GM23248 (cell line): ENCODE measurements at places on chromosomes 12 and 14.
A peak's percentile ranks its signal among the peaks of the same experiment; 100 is the strongest.

GRCh38 chr12:104886418-104887401 lies 71.4 kb downstream of the SLC41A2 start:
- DNase-seq = peak; percentile 50

DNA sequence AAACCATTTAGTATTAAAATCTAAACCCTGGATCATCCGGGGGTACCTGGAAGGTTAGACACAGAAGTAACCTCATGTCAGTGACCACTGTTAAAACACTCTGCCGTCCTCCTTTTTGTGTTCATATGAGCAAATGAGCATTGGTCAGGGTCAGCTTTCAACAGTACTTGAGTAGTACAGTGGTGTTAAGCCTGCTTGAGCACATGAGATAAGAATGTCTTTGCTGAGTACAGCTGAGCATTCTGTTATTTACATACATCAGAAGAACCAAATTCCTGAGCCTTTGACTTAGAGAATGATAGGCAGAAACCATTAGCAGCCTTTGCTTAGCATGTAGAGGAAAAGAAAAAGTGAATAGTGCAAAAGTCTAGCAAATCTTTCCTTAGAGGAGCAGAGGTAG lies 38.6 kb upstream of the LRTM2 start:
- DNase-seq = no peak

- peak; percentile 96 for DNase-seq
Observed at GRCh38 chr12:2084553-2085296, 31.9 kb downstream of the CACNA1C start.

- peak; percentile 69 for DNase-seq
Observed at GRCh38 chr12:9039397-9039977, 50.1 kb downstream of the KLRG1 start.

- DNase-seq = peak; percentile 45
Observed at GRCh38 chr12:85755760-85756159, 80.4 kb downstream of the RASSF9 start.

- DNase-seq = no peak
Observed at GRCh38 chr14:68926236-68926635, 52.9 kb downstream of the ACTN1 start.

GRCh38 chr12:57944313-57945023 lies 3.1 kb downstream of the ATP23 start:
- DNase-seq = no peak

DNA sequence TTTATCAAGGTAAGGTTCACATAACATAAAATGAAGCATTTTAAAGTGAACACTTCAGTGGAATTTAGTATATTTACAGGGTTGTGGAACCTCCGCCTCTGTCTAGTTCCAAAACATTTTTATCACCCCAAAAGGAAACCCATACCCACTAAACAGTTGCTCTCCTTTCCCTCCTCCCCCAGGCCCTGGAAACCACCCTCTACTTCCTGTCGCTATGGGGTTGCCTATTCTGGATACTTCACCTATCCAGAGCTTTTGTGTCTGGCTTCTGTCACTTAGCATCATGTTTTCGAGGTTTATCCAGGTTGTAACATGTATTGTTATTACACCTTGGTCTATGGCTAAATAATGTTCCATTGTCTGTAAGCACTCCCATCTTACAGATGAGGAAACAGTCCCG lies 27.7 kb upstream of the ZFP36L1 start:
- no peak for DNase-seq

GRCh38 chr12:122423258-122424165 lies 1.0 kb upstream of the CLIP1 start:
- DNase-seq = peak; percentile 47

- no peak for DNase-seq
Observed at GRCh38 chr12:60196366-60196765, 600.5 kb downstream of the SLC16A7 start.

- peak; percentile 7 for DNase-seq
Observed at GRCh38 chr14:90105756-90106155, 44.0 kb downstream of the KCNK13 start.

GRCh38 chr12:27900920-27901879 lies 71.3 kb downstream of the PTHLH start:
- DNase-seq = no peak

DNA sequence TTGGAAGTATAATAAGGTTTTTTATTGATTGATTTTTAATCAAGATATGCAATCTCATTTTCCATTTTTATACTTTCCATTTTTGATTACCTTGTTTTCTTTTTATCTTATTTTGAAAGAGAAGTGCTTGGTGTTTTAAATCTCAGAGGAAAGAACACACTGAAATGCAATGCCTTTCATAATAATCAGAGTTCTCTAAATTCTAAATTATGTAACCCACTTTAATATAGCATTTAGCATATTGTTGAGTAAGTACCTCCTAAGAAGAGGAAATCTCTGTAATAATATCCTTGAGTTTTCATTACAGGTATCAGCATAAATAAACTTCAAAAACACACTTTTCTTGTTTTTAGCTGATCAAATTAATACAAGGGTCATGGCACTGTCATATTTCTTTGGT lies 96.9 kb downstream of the GTF2A1 start:
- no peak for DNase-seq

- peak; percentile 84 for DNase-seq
Observed at GRCh38 chr12:53219292-53219955, 12.4 kb upstream of the ITGB7 start.

DNA sequence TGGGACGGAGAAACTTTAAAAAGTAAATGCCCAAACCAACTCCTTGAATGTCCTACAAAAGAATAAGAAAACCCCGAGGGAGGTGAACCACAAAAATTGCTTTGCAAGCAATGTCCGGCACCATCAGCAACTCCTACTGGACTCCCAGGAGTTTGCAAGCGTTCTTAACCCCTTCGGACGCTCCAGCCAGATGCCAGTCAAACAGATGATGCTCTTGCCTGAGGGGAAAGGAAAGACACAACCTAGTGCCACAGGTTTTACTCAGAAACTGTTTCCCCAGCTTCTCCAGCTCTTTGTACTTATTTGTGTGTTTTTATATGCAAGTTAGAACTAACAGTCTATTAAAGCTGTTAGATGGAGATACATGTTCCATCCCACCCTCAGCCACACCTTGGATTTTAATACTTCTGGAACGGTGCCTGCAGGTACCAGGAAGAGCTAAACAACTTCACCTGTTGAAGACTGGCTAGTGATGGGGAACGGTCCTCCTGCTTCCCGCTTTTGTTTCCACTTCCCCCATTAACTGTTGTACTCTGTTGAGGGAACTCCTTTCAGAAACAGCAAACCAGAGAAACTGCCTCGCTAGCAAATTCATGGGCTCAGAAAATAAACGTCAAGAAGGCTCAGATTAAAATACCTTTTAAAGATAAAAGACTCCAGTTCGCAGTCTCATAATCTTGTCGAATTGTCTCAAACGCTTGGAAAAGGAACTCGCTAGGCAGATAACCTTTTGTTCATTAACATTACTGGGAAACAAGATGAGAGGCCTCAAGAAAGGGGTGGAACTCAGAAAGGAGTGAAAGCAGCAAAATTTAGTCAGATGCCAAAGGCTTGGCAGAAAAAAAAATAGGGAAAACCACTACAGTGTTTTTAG lies 1.1 kb upstream of the FERMT2 start:
- DNase-seq = peak; percentile 93

DNA sequence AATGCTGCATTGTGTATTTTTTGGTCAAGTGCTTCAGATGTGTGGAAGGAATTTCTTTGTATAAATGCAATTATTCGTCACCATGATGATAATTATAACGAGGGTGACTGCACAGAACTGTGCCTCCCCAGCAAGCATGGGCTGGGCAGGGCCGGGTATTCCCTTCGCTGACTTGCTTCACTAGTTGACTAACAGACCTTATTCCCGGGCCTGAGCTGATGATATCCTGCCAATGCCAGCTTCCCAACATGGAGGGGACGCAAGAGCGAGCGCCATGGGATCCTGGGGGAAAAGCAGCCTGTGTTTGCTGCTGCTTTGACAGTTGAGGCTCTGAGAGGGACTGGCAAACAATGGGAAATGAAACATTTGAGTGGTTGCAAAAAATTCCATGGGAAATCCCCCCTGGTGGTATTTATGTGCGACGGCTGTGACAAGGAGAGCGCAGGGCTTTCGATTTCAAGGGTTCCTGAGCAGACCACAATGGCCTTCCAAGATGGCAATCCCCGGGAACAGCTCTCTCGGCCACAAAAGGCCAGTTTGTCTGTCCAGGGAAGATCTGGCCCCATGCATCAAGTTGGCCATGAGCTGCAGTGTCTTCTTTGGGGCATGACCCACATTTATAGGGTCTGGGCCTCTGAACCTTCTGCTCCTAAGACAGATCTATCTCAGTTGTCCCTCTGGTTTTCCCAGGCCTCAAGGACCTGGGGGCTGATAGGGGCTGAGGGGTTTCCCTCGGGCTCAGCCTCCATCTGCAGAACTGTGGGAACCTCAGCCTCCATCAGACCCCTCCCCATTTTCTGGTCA lies 21.9 kb upstream of the MAP1LC3B2 start:
- DNase-seq = no peak

- peak; percentile 80 for DNase-seq
Observed at GRCh38 chr12:10140001-10140400, 10.0 kb upstream of the CLEC7A start.

- DNase-seq = peak; percentile 39
Observed at GRCh38 chr12:46585854-46586621, 213.5 kb upstream of the SLC38A2 start.

- DNase-seq = no peak
Observed at GRCh38 chr14:104856157-104856868, 8.8 kb upstream of the CEP170B start.

- DNase-seq = no peak
Observed at GRCh38 chr14:100524233-100524932, 62.8 kb downstream of the BEGAIN start.

- DNase-seq = no peak
Observed at GRCh38 chr12:89864411-89864810, 155.8 kb upstream of the ATP2B1 start.

- DNase-seq = peak; percentile 32
Observed at GRCh38 chr14:93764211-93764659, 24.1 kb downstream of the PRIMA1 start.

- DNase-seq = no peak
Observed at GRCh38 chr12:118581371-118581770, 205.0 kb downstream of the SUDS3 start.

DNA sequence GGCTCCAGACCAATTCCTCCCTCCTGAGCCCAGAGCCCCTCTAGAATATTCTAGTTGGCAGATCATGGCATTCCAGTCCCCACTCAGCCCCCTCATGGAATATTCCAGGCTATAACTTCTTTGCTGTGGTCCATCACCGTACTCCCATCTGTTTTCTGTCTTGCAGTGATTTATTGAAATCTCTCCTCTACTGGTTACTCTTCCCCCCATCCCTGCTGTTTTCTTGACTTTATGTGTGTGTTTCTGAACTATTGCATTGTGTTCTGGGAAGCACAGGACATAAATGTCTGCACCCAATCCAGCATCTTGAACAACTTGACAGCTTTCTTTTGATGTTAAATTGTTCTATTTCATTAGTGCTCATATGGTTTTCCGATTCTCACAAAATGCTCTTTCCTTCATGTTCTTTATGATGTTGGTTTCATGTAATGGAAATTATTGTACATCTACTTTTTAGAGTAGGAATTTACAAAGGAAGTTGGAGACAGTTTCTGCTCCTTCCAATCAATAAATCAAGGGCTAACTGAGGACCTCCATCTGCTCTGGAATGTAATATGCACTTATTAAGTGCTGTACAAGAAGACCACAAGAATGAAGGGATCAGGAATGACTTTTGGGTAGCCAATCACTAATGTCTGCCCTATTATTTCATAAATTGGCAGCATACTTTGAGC lies 26.3 kb downstream of the PDE6H start:
- DNase-seq = no peak

- no peak for DNase-seq
Observed at GRCh38 chr12:68157380-68157779, 2.2 kb downstream of the IFNG start.

GRCh38 chr14:75905147-75905904 lies 76.5 kb downstream of the TGFB3 start:
- peak; percentile 21 for DNase-seq

DNA sequence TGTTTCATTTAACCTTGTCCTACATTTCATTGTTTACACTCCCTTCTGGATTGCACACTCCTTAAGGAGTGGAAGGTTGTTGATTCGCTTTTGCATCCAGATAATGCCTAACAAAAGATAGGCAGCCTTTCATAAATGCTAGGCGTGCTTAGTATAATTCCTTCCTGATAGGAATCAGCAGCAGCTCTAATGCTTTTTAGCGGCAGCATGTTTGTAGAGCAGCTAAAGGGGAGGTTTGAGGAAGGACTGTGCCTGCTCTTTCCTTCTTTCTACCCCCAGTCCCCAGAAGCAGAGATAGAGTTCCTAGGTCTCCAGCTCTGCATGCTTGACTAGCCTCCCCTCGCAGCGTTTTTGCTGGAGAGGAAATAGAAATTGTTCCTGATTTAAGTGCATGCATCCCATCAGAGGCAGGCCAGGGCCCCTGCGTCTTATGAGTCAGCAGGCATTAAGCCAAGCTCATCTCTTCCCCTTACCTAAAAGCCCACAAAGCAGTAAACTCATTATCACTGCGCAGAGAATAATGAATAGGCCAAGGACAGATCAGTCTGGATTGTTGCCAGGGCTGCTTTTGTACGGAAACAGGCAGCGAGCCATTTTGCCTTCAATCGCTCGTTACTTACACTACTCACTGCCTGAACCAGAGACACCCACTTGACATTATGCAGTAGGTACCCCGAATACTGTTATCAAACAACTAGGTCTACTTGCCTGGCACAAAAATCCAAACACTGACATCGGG lies 14.0 kb upstream of the TBPL2 start:
- peak; percentile 64 for DNase-seq

DNA sequence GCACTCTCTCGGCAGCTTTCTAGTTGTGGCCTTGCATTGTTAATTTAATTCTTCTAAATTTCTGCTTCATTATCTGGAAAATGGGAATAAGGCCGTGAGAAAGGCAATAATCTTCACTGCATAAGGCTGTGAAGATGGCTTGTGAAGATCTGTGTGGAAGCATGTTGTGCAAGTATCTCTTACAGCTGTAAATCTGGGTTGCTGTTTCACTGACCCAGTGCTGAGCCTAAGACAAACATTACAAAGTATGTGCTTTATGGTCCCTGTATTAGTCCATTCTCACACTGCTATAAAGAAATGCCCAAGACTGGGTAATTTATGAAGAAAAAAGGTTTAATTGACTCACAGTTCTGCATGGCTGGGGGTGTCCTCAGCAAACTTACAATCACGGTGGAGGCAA lies 101.0 kb upstream of the PTPRR start:
- no peak for DNase-seq

DNA sequence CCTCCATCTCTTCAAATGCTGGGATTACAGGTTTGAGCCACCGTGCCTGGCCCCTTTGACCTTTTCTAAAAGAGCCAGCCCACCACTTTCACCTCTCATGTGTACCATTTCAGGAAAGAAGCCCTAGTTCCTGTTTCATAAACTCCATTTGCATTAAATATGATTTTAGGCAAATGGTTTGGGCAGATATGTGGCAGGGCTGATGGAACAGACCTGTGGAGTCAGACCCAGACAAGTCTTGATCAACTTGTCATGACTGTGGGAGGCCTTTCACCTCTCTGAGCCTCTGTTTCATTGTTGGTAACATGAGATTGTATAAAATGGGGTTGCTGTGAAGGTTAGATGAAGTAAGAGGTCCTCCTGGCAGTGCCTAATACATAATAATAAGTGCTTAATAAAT lies 5.2 kb upstream of the MAP3K9 start:
- no peak for DNase-seq

GRCh38 chr14:78863143-78863542 lies 693.0 kb downstream of the NRXN3 start:
- DNase-seq = peak; percentile 29
